ENCODE measurements at places on chromosomes 12 and 14.
A peak's percentile ranks its signal among the peaks of the same experiment; 100 is the strongest.

GRCh38 chr12:122643207-122643805 lies 59.9 kb downstream of the HCAR2 start:
- no peak for DNase-seq

DNA sequence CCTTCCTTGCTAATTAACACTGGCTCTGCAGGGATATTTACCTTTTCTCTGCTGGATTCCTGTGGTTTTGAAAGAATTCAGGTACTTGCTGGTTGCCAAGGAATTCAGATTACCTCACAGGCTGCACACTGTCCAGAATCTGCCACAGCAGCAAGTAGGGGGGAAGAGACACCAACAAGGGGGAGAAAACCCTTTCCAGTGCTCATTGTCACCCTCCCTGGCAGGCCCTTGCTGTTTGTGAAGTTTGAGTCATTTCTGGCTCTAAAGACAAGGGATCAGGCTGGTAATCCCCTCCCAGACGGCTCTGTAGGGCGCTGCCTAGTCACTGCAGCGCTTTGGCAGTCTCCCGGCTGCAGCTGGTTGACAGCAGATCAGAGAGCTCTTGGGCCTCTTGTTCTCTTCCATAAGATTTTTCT lies 50.8 kb downstream of the TTLL5 start:
- DNase-seq: no peak

DNA sequence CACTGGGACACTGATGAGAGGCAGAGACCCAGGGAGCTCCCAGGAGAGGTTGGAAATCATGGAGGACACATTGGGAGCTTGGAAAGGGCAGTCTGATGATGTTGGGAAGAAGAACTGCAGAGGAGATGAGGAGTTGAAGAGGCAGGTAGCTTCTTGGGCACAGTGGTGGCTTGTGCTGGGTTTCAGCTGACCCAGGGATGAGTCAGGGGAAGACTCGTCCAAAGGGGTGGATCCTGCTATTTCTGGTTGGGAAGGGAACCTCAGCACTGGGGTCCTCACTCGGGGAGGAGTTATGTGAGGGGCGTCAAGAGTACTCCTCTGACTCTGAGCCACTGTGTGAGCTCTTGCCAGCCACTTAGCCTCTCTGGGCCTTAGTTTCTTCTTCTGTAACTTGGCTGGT lies 11.5 kb downstream of the ADCY4 start:
- DNase-seq: no peak

DNA sequence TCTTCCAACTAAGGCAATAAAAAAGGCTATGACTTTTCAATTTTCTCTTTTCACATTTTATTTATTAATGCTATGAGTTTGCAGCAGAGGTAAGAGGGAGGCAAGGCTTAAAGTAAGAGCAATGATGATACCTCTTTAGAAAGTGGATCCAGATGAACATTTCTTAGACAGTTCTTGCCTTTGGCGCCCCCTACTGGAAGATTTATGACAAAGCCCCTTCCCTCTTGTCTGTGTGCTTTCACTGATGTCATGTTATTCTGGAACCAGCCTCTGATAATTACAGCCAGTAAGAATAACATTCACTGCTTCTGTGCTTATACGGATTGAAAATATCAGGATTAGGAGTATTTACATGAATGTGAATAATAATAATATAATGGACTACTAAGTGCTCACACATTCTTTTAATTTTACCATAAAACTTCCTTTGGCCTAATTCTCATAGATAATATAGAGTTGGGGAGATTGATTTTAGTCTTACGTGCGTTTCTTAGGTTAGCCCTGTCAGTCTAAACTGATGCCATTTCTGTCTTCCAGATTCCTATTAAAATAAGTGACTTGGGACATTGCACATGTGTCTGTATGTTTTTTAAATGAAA lies 1929.9 kb upstream of the SEL1L start:
- DNase-seq: peak; percentile 18

DNA sequence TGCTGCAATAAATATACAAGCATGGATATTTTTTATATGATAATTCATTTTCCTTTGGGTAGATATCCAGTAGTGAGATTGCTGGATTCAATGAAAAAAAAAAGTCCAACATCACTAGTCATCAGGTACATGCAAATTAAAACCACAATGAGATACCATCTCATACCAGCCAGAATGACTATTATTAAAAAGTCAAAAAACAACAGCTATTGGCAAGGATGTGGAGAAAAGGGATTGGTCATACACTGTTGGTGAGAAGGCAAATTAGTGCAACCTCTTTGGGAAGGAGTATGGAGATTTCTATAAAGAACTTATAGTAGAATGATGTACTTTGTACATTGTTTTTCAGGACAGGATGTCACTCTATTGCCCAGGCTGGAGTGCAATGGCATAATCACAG lies 531.2 kb upstream of the MGAT4C start:
- DNase-seq: no peak
